ENCODE measurements at places on chromosomes 7 and 10. TPM values are rescaled to one million over a fixed set of nuclear protein-coding genes. Genes with fewer than 3 reads are reported as not detected.

Gene GATA3
- 82.0 TPM for total RNA-seq

Gene AMPH
- total RNA-seq: not detected

Gene AGR2
- not detected for total RNA-seq

Gene GRID2IP
- 0.25 TPM for total RNA-seq

Gene RTKN2
- total RNA-seq: 0.49 TPM

Gene SYNPO2L
- total RNA-seq: not detected

Gene ITGB8
- total RNA-seq: not detected

Gene CHCHD3
- 20.4 TPM for total RNA-seq

Gene CPXM2
- total RNA-seq: not detected

Gene CCL24
- total RNA-seq: not detected

Gene HMX3
- 0.47 TPM for total RNA-seq

Gene SSC4D
- total RNA-seq: not detected

Gene NME8
- total RNA-seq: not detected

Gene CPVL
- total RNA-seq: 0.50 TPM

Gene PNLIPRP2
- total RNA-seq: not detected

Gene CCZ1B
- total RNA-seq: 82.2 TPM

Gene CALML5
- not detected for total RNA-seq

Gene TSPAN12
- not detected for total RNA-seq

Gene CCDC172
- not detected for total RNA-seq

Gene CFTR
- not detected for total RNA-seq

Gene GLI3
- total RNA-seq: not detected

Gene ADCK2
- total RNA-seq: 15.4 TPM

Gene AQP1
- total RNA-seq: 0.39 TPM

Gene MAGI2
- total RNA-seq: not detected

Gene ZNF438
- 1.7 TPM for total RNA-seq

Gene ACTL6B
- total RNA-seq: not detected

Gene LRRC18
- not detected for total RNA-seq

Gene C7orf33
- total RNA-seq: not detected

Gene SFTPA2
- not detected for total RNA-seq

Gene HTR7
- not detected for total RNA-seq

Gene FKBP6
- total RNA-seq: not detected

Gene NRCAM
- 14.8 TPM for total RNA-seq

Gene LIPA
- total RNA-seq: 9.7 TPM
